SK-N-DZ (cell line): ENCODE measurements at places on chromosomes 13 and 19.

DNA sequence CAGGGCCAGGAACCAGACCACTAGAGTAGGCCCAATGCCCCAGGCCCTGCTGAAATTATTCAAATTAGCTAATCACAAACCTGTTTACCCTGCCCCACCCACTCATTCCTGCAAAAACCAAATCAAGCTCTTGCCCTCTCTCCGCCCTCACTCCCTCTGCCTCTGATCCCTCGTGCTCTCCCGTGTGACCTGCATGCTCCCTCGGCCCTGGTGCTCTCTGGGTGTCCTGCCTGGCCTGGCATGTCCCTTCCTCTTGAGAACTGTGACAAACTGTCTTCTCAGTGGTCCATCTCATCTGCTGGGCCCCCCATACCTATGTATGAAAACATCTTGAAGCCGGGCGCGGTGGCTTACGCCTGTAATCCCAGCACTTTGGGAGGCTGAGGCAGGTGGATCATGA is 12.2 kb upstream of the TTYH1 start:
- DNase-seq: no peak

GRCh38 chr19:42601811-42602443 is 7.2 kb upstream of the CEACAM8 start:
- no peak for DNase-seq

DNA sequence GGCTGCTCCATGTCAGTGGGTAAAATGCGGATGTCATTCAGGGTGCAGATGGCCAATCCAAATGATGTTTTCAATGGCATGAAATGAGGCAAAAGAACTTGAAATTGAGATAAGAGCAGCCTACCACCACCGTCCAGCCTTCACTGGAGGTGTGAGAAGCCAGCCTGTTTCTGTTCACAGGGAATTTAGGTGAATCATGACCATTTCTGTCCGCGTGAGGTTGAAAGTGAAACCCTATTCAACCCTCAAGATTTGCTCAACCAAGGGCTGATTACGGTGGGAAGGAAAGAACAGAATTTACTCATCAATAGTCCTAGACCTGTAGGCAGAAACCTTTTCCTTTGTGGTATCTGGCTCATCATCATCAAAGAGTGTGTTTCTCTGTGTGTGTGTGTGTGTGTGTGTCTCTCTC is 370.7 kb downstream of the COG6 start:
- no peak for DNase-seq

- no peak for DNase-seq
These were observed 62.4 kb upstream of the KLHL1 start for GRCh38 chr13:70170689-70171088.
